Glutamatergic neuron (in vitro differentiated cells): ENCODE measurements at places on chromosomes 7 and 10.

DNA sequence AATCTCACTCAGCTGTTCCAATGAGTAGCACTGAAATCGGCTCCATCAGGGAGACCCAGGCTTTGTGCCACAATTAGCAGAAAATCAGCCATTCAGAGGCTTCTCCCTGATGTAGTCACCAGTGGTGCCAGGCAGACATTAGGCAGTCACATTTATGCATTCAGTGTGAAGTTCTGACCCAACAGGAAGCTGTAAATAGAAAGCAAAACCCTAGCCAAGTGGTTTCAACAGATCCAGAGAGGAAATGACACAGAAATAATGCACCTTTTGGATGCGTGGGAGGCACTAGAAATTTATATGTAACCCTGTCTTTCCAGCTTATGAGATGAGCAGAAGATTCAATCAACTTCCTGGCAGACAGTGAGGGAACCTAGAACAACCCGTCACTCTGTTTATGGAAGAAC, 186.4 kb downstream of the PDE1C start:
- H3K4me1 ChIP-seq = no peaks in the 10 kb centered on the region
- H3K4me3 ChIP-seq = no peak overlapping the region
- DNase-seq = no peak

- H3K27me3 ChIP-seq = peaks cover 6% of the 10 kb centered on the region
- no peaks in the 10 kb centered on the region for H3K4me1 ChIP-seq
- no peak overlapping the region for H3K27ac ChIP-seq
- no peaks in the 10 kb centered on the region for H3K36me3 ChIP-seq
Observed at GRCh38 chr10:100838986-100839385, 73.8 kb upstream of the SLF2 start.

DNA sequence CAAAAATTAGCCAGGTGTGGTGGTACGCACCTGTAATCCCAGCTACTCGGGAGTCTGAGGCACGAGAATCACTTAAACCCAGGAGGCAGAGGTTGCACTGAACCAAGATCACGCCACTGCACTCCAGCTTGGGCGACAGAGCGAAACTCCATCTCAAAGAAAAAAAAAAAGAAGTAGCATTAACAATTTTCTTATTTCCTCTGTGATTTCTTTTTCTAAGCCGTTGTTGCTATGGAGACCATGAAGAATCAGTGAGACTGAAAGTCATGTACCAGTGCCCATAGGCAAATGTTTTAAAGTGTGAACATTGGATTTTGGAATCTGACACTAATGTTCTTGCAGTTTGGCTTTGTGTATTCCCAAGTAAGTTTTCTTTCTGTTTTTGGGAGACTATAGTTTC, 18.4 kb upstream of the MAP3K8 start:
- no peak overlapping the region for H3K4me3 ChIP-seq
- no peak for DNase-seq
- no peaks in the 10 kb centered on the region for H3K36me3 ChIP-seq
- H3K27me3 ChIP-seq = peaks cover 1% of the 10 kb centered on the region
- no peak overlapping the region for H3K27ac ChIP-seq

- H3K4me3 ChIP-seq = no peak overlapping the region
- no peaks in the 10 kb centered on the region for H3K27me3 ChIP-seq
- no peak overlapping the region for H3K27ac ChIP-seq
- no peak for DNase-seq
- H3K4me1 ChIP-seq = no peaks in the 10 kb centered on the region
Observed at GRCh38 chr10:4068629-4069028, 283.6 kb upstream of the KLF6 start.

DNA sequence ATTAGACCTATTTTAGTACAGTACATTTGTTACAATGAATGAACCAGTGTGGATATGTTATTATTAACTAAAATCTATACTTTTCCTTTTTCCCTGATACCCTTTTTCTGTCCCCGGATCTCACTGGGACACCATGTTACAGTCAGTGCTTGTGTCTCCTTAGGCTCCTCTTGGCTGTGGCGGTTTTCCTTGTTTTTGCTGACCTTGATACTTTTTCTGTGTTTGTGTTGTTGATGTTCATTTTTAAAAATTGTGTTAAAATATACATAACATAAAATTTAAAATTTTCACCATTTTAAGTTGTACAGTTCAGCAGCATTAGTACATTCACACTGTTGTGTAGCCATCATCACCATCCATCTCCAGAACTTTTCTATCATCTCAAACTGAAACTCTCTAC, 54.2 kb upstream of the OSBPL3 start:
- no peaks in the 10 kb centered on the region for H3K27me3 ChIP-seq
- no peaks in the 10 kb centered on the region for H3K4me1 ChIP-seq
- DNase-seq = no peak
- no peak overlapping the region for H3K27ac ChIP-seq
- no peak overlapping the region for H3K4me3 ChIP-seq

DNA sequence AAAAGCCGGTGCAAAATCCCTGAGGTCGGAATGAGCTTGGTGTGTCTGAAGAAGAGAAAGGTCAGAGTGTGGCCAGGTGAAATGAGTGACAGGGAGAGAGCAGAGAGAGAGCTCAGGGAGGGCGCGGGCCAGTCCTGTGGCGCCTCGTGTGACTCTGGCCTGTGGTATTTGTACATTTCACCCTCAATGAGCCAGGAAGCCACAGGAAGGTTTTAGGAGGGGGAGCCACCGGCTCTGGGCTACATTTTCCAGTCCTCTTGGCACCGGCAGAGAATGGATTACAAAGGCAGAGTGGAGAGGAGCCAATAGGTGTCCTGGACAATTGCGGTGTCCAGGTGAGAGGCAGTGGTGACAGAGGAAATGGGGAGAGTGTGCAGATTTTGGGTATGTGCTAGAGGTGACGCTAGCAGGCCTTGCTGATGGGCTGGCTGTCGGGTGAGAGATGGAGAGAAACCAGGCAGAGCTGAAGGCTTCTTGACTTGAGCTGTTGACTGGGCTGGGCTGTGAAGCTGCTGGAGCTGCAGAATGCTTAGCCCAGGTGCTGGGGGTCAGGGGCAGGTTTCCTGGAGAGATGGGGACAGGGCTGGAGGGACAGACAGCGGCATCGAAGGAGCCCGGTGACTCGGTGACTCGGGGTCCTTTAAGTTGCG, 38.1 kb downstream of the COL13A1 start:
- peak overlapping the region; percentile 66 for H3K4me3 ChIP-seq
- H3K27ac ChIP-seq = no peak overlapping the region
- peaks cover 17% of the 10 kb centered on the region for H3K27me3 ChIP-seq
- H3K36me3 ChIP-seq = no peaks in the 10 kb centered on the region
- H3K4me1 ChIP-seq = peaks cover 15% of the 10 kb centered on the region

DNA sequence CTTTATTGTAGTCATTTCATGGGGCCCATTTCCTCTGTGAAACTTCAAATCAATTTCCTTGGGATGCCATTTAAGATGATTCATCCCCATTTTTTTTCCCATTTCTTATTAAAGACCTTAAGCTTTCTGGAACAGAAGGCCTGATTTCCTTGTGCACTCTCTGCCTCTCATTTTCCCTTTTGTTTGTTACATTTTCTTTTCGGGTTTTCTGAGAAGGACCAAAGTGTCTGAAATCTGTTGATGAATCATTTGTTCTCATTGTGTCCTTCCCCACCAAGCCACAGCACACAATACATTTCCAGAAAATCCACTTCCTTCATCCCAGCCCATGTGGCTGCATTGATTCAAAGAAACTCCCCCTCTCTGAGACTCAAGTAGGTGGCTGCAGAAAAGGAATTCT, 372.4 kb downstream of the SFMBT2 start:
- no peaks in the 10 kb centered on the region for H3K4me1 ChIP-seq
- no peak overlapping the region for H3K4me3 ChIP-seq
- DNase-seq = no peak
- no peak overlapping the region for H3K27ac ChIP-seq
- H3K36me3 ChIP-seq = no peaks in the 10 kb centered on the region

- peaks cover 15% of the 10 kb centered on the region for H3K27me3 ChIP-seq
- H3K4me3 ChIP-seq = no peak overlapping the region
- peak overlapping the region; percentile 97 for H3K27ac ChIP-seq
Observed at GRCh38 chr7:70695795-70696083, 436.2 kb upstream of the GALNT17 start.

- H3K4me3 ChIP-seq = no peak overlapping the region
- no peak for DNase-seq
- no peaks in the 10 kb centered on the region for H3K36me3 ChIP-seq
- H3K27ac ChIP-seq = no peak overlapping the region
- H3K4me1 ChIP-seq = peaks cover 10% of the 10 kb centered on the region
Observed at GRCh38 chr7:2978408-2978807, 65.3 kb downstream of the CARD11 start.

DNA sequence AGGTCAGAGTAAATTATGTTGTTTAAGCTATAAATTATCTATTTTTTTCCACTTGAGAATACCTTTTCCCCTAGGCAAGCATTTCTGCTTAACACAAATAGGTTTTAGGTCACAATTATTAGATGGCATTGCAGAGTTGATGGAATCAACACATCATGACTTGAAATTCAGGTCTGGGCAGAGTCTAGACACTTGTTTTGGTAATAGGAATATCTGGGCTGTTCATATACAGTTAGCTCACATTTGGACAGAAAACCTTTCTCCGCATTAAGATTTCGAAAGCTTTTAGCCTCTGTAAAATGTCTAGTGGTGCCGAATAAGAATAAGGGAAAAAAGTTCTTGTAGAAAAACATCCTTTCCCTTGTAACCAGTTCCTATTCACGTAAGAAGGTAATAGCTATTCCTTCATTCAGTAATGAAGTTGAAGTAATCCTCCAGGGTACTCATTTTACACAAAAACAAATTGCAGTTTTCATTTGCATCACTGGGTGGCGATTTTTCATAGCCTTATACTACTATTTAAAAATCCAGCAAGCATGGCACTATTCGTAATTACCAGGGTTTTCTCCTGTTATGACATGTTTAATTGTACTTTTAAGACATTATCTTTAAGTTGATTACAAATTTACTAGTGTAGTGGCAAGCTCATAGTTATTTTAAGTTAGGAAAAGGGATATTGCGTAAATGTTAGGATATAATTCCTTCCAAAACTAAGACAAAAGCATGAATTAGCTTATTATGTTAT, 37.0 kb downstream of the RPA3 start:
- no peak overlapping the region for H3K4me3 ChIP-seq
- peaks cover 3% of the 10 kb centered on the region for H3K27me3 ChIP-seq
- H3K27ac ChIP-seq = no peak overlapping the region
- H3K36me3 ChIP-seq = no peaks in the 10 kb centered on the region
- H3K4me1 ChIP-seq = peaks cover 11% of the 10 kb centered on the region

DNA sequence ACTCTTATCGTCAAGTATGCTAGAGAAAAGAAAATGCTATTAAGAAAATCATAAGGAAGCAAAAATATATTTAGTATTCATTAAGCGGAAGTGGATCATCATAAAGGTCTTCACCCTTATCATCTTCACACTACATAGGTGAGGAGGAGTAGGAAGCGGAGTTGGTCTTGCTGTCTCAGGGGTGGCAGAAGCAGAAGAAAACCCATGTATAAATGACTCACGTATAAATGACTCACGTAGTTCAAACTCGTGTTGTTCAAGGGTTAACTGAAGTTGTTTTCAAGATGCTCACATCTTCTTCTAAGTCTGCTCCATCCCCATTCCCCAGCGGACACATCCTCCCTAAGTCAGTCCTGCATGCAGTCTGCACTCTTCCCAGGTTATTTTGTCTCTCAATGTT, 72.4 kb downstream of the SFMBT2 start:
- H3K27ac ChIP-seq = no peak overlapping the region
- peaks cover 4% of the 10 kb centered on the region for H3K36me3 ChIP-seq
- peaks cover 6% of the 10 kb centered on the region for H3K4me1 ChIP-seq
- DNase-seq = no peak
- no peaks in the 10 kb centered on the region for H3K27me3 ChIP-seq
- H3K4me3 ChIP-seq = no peak overlapping the region

DNA sequence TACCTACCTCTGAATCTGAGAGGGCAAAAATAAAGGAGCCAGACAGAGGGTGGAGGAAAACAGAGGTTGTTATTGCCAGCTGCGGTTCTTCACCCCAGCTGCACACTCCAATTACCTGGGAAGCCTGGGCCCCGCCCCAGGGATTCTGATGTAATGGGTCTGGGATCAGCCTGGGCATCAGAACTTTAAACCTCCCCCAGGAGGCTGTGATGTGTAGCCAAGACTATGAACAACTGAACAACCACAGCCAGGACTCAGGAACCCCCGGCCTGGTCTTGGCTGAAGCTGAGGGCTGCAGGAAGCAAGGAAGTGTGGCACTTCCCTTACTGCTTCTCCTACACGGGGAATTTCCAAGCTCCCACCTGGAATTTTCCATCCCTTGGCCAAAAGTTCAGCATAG, 89.3 kb downstream of the HIP1 start:
- H3K27me3 ChIP-seq = peaks cover 19% of the 10 kb centered on the region
- H3K36me3 ChIP-seq = no peaks in the 10 kb centered on the region
- no peak overlapping the region for H3K4me3 ChIP-seq
- DNase-seq = no peak

DNA sequence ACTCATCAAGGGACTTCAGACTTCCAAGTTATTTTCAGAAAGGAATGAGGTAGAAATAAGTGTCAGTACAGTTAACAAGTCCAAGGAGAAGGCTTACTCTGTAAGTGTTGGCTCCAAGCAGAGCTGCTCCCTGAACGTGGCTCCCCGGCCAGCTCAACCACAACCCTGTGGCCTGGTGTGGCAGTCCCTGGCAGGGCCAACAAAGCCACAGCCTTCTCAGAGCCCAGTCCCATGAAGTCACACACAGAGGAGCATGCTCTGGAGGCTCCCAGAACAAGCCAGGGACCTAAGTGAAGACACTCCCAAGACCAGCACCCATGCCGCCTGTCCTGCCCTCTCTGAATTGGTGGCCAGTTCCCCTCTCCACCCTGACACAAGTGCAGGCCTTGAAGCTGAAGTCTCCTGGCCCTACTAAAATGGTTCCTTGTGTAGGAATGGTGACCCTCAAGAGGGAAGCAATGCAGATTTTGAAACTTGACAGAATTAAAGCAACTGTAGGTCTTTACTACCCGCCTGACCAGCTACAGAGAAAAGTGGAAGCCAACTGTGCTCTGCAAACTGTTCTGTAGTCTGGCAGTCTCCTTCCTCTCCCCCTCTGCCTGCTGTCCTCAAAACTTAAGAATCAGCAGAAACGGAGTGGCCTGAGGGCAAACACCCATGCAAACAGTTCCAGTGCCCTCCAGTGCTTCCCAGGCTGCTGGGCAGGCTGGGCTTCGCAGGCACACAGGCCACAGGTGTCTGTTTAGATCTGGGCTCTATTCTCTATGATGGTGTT, 51.1 kb downstream of the NOD1 start:
- no peak overlapping the region for H3K4me3 ChIP-seq
- H3K36me3 ChIP-seq = peaks cover 16% of the 10 kb centered on the region
- DNase-seq = no peak
- H3K27me3 ChIP-seq = peaks cover 6% of the 10 kb centered on the region
- H3K4me1 ChIP-seq = peaks cover under 1% of the 10 kb centered on the region

- peaks cover 3% of the 10 kb centered on the region for H3K4me1 ChIP-seq
- no peaks in the 10 kb centered on the region for H3K27me3 ChIP-seq
- H3K36me3 ChIP-seq = no peaks in the 10 kb centered on the region
- H3K27ac ChIP-seq = no peak overlapping the region
- no peak for DNase-seq
Observed at GRCh38 chr7:117667456-117667855, 187.6 kb downstream of the CFTR start.

GRCh38 chr10:131811630-131812403, 89.0 kb upstream of the PPP2R2D start:
- DNase-seq = no peak
- peaks cover 9% of the 10 kb centered on the region for H3K27me3 ChIP-seq
- no peaks in the 10 kb centered on the region for H3K36me3 ChIP-seq
- H3K27ac ChIP-seq = no peak overlapping the region
- no peak overlapping the region for H3K4me3 ChIP-seq

GRCh38 chr7:141225916-141226618, 152.2 kb downstream of the TMEM178B start:
- H3K36me3 ChIP-seq = no peaks in the 10 kb centered on the region
- H3K27me3 ChIP-seq = peaks cover 3% of the 10 kb centered on the region
- no peak for DNase-seq
- H3K27ac ChIP-seq = no peak overlapping the region
- peaks cover 19% of the 10 kb centered on the region for H3K4me1 ChIP-seq

- H3K36me3 ChIP-seq = no peaks in the 10 kb centered on the region
- H3K4me3 ChIP-seq = no peak overlapping the region
- DNase-seq = no peak
Observed at GRCh38 chr10:32582946-32583345, 137.0 kb downstream of the CCDC7 start.
